ENCODE measurements at places on chromosomes 6 and 20.
A peak's percentile ranks its signal among the peaks of the same experiment; 100 is the strongest.

GRCh38 chr6:30511169-30511546 lies 21.8 kb downstream of the HLA-E start:
- no peak for DNase-seq

- DNase-seq, result no peak
Observed at GRCh38 chr6:20711518-20711917, 177.3 kb downstream of the CDKAL1 start.

GRCh38 chr20:21522481-21523280 lies 8.8 kb upstream of the NKX2-2 start:
- DNase-seq, result no peak

- no peak for DNase-seq
Observed at GRCh38 chr20:51562332-51563173, 20.0 kb upstream of the NFATC2 start.

- DNase-seq, result no peak
Observed at GRCh38 chr6:36187446-36187845, 9.1 kb upstream of the BRPF3 start.

GRCh38 chr6:5606546-5606945 lies 345.2 kb downstream of the FARS2 start:
- DNase-seq, result no peak

DNA sequence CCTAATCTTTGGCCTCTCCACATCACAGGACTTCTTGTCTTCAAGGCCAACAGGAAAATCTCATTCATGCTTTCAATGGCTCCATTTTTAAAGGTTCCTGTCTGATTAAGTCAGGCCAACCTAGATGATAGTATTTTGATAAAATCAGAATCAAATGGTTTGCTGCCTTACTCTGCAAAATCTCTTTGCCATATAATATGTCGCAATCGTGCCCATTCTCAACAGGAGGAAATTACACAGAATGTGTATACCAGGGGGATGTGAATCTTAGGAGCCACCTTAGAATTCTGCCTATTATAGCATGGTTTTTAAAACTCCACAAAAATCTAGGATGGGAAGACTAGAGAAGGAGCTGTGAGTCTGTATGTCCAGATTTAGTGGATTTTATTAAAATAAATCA lies 612.9 kb upstream of the MAN1A1 start:
- no peak for DNase-seq

GRCh38 chr6:89237158-89237557 lies 20.0 kb upstream of the GABRR1 start:
- DNase-seq, result no peak

- no peak for DNase-seq
Observed at GRCh38 chr6:15608396-15608795, 54.4 kb downstream of the DTNBP1 start.

GRCh38 chr6:68975064-68975463 lies 340.0 kb downstream of the ADGRB3 start:
- no peak for DNase-seq

DNA sequence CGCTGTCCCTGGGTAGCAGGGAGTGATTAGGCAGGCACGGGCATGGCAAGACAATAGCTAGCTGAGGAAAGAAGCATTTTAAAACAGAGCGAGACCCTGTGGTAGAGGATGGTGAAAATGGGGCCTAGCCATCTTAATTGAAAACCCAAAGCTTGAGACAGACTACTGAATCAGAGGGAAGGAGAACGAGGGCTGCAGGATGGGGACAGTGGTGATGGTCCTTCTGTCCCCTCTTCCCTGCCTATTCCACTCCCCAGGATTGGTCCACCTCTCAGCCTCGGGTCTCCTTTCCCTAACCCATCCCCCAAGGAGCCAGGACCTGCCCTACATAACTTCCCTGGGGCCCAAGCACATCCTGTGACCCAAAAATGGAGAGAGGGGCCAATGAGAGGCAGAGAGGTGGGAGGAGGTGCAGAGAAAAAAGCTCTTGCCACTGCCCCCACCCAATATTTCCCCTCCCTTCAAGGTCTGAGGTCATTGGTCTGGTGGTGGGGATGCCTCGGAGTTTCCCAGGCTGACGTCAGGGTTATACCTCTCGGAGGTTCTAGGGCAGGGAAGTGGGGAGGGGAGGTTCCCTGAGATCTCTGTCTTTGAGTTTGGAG lies 884 bp upstream of the CUTA start:
- DNase-seq, result peak; percentile 56

DNA sequence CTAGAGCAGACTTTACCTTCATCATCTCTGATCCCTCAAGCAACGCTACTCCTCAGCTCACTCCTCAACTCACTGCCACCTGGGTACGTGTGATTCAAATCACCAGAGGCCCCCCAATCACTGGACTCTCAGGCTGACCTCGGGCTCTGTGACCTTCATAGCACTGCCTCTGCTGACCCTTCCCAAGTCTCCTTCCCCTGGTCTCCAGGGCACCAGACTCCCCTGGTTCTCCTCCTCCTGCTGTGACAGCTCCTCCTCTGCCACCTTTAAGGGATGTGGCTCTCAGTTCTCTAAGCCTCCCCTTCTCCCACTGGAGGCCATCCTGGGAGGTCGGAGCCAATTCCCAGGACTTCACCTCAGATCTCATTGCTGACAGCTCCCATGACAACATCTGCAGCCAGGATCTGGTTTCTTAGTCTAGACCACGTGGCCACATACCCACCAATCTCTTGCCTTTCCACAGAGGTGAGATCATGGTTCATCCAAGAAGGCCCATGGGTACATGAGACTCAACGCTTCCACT lies 90.4 kb downstream of the NFATC2 start:
- no peak for DNase-seq

DNA sequence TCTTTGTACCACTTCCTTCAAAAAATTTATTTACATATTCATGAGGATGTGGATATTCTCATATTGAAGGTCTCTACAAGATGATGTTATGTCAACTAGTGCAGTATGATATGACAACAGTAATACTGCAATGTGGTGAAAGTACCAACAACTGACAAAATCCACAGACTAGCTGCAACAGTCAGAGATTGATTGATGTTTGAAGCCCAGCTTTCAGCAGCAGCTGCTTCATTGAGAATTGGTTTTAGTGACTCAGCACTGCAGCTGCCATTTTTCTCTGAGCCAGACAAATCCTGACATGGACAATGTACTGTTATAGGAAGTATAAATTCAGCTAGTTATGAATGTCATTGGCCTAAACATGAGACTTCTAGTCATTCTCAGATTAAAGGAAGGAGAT lies 53.8 kb downstream of the PKIB start:
- DNase-seq, result no peak

GRCh38 chr6:165223736-165224135 lies 85.7 kb downstream of the C6orf118 start:
- DNase-seq, result no peak

- DNase-seq, result no peak
Observed at GRCh38 chr6:29255530-29255929, 46.0 kb upstream of the OR14J1 start.

- no peak for DNase-seq
Observed at GRCh38 chr6:30640481-30640880, 6.5 kb upstream of the C6orf136 start.

GRCh38 chr6:144739873-144740272 lies 454.7 kb downstream of the UTRN start:
- DNase-seq, result no peak

- no peak for DNase-seq
Observed at GRCh38 chr6:35543459-35544193, 30.9 kb upstream of the TULP1 start.

All from stimulated activated CD4-positive, alpha-beta T cell treated with anti-CD3 and anti-CD28 coated beads, Interleukin-2, amount 100 ng/mL, for 24 hours (primary cell).